Activated CD4-positive, alpha-beta T cell treated with anti-CD3 and anti-CD28 coated beads for 36 hours (primary cell): ENCODE measurements at places on chromosomes 4 and X. TPM values are rescaled to one million over a fixed set of nuclear protein-coding genes. Genes with fewer than 3 reads are reported as not detected.

GRCh38 chr4:36043901-36044300 lies 200.4 kb downstream of the ARAP2 start:
- H3K4me3 ChIP-seq, result no peak overlapping the region
- H3K27me3 ChIP-seq, result no peaks in the 10 kb centered on the region
- H3K27ac ChIP-seq, result no peak overlapping the region
- no peak for DNase-seq
- H3K4me1 ChIP-seq, result no peaks in the 10 kb centered on the region

DNA sequence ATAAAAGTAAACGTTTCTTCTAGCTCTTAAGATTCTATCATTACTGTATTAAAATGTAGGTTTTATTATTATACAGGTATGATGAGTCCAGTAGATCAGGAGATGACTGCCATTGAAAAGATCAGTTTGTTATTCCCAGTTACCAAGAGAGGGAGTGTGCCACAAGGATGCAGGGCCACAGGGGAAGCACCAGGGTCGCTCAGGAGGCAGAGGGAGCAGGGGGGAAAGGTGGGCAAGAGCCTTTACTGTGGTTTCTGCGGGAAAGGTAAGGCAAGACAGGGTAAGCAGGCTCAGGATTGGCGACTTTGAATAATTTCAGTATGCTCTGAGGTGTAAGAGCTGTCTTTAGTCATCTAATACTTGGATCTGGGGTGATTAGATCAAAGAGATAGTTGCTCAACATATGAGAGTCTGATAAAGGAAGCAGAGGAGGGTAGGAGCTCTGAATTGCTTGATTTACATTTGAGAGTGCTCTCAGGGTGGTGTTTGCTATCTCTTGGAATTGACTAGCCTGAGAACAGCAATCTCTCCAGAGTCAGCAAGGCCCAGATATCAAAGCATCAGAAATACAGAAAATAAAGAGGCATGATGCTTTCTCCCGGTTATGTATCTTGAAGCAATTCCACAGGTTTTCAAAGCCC lies 86.0 kb downstream of the NDST3 start:
- no peak overlapping the region for H3K27ac ChIP-seq
- H3K27me3 ChIP-seq, result no peaks in the 10 kb centered on the region
- no peaks in the 10 kb centered on the region for H3K36me3 ChIP-seq
- H3K4me1 ChIP-seq, result no peaks in the 10 kb centered on the region
- no peak for DNase-seq

GRCh38 chr4:177070533-177071058 lies 239.1 kb upstream of the NEIL3 start:
- H3K27me3 ChIP-seq, result no peaks in the 10 kb centered on the region
- H3K36me3 ChIP-seq, result no peaks in the 10 kb centered on the region
- no peak overlapping the region for H3K4me3 ChIP-seq
- no peaks in the 10 kb centered on the region for H3K4me1 ChIP-seq
- DNase-seq, result no peak
- no peak overlapping the region for H3K27ac ChIP-seq

Gene CXCL10
- 1.0 TPM for total RNA-seq

- DNase-seq, result no peak
- H3K4me1 ChIP-seq, result no peaks in the 10 kb centered on the region
- H3K27ac ChIP-seq, result no peak overlapping the region
- no peaks in the 10 kb centered on the region for H3K36me3 ChIP-seq
- no peaks in the 10 kb centered on the region for H3K27me3 ChIP-seq
- no peak overlapping the region for H3K4me3 ChIP-seq
These were observed 544.5 kb downstream of the PPP4R3C start for GRCh38 chrX:26918631-26919030.

DNA sequence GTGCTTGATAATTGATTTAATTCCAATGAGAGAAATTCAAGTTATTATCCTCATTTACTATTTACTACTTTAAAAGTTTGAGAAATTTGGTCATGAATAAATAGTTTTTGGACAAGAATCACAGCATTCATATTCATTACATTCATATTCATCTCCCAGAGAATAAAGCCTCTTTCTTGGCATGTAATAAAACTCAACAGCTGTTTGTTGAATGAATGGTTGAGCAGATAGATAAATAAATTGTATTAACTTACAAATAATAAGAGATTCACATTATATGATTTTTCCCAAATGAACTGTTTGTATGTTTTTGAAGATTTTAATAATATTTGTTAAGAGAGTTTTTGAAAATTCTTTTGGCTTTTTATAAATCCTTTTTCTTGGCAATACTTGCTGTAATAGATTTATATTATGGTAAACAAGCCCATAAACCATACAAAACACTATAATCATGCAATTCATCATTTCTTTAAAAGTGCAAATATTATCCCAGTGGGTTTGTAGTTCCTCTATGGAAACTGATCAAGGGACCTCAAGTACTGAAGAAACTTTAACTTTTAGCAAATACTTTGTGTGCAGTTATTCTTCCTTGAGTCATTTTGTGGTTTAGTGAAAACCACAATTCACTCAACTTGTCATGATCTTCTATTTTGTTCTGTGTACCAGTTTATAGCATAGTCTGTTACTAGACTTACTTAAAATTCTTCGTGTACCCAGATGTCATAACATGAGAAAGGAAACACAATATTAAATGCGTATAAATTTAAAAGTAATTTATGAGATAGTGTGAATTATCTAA lies 371.8 kb downstream of the ADGRL3 start:
- H3K27ac ChIP-seq, result no peak overlapping the region
- no peak for DNase-seq
- no peaks in the 10 kb centered on the region for H3K4me1 ChIP-seq
- no peaks in the 10 kb centered on the region for H3K36me3 ChIP-seq

- no peak overlapping the region for H3K27ac ChIP-seq
- peaks cover 13% of the 10 kb centered on the region for H3K36me3 ChIP-seq
- no peak overlapping the region for H3K4me3 ChIP-seq
These were observed 44.0 kb upstream of the TLR2 start for GRCh38 chr4:153639833-153640802.

Gene ADGRG4
- not detected for total RNA-seq

DNA sequence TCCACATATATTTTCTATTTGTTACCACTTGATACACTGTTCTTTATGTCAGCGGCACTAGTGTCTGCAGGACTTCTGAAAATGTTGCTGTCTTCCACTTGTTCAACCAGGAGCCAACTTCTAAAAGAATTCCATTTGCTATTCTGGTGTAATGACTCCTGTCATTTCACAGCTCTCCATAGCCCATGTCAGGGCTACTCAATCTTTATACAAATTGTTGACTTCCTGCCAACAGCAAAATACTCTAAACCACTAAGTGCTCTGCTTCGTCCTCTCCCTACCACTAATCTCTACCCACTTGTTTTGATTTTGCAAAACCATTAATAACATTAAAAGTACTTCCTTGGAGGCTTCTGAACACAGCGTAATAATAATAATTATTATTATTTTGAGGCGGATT lies 7.2 kb downstream of the CTSO start:
- no peak overlapping the region for H3K27ac ChIP-seq
- no peaks in the 10 kb centered on the region for H3K4me1 ChIP-seq
- no peaks in the 10 kb centered on the region for H3K36me3 ChIP-seq
- no peaks in the 10 kb centered on the region for H3K27me3 ChIP-seq
- DNase-seq, result no peak

Gene ADH7
- not detected for total RNA-seq

GRCh38 chr4:95998311-95998710 lies 158.4 kb downstream of the PDHA2 start:
- no peaks in the 10 kb centered on the region for H3K36me3 ChIP-seq
- no peak for DNase-seq
- no peaks in the 10 kb centered on the region for H3K4me1 ChIP-seq
- H3K4me3 ChIP-seq, result no peak overlapping the region
- H3K27ac ChIP-seq, result no peak overlapping the region

Gene SYTL4
- total RNA-seq, result not detected

DNA sequence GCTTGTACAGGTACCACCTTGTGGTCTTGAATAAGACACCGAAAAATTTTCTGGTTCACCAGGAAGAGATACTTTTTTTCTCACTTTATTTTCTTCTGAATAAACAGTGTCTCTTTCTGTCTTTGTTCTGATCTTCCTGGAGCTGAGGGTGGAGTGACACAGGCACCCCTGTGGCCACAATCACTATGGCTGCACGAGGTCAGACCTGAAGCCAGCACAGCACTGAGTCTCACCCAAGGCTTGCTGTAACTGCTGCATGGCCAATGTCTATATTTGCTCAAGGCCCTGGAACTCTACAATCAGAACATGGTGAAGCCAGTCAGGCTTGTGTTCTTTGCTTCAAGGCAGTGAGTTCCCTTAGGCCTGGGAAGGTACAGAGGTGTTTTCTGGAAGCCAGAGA lies 87.2 kb downstream of the GPR174 start:
- DNase-seq, result no peak
- peaks cover 20% of the 10 kb centered on the region for H3K36me3 ChIP-seq
- peak overlapping the region; percentile 81 for H3K27ac ChIP-seq
- H3K4me1 ChIP-seq, result peaks cover 45% of the 10 kb centered on the region
- H3K4me3 ChIP-seq, result no peak overlapping the region
- no peaks in the 10 kb centered on the region for H3K27me3 ChIP-seq

DNA sequence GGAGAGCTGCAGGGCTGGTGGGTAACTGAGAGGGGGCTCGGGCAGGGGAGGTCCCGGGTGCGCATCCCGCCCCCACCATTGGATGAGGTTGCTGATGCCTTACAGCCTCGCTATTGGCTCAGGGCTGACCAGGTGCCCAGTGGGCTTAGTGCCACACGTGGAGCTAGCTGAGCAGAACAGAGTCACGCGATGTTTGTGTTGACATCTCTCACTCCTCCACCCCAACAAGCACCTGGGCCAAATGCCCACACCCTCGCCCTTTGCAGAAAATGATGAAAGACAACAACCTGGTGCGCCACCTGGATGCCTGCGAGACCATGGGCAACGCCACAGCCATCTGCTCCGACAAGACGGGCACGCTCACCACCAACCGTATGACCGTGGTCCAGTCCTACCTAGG lies 31.8 kb downstream of the ATP2B3 start:
- H3K4me1 ChIP-seq, result no peaks in the 10 kb centered on the region
- no peak overlapping the region for H3K4me3 ChIP-seq
- H3K36me3 ChIP-seq, result no peaks in the 10 kb centered on the region
- H3K27me3 ChIP-seq, result no peaks in the 10 kb centered on the region

DNA sequence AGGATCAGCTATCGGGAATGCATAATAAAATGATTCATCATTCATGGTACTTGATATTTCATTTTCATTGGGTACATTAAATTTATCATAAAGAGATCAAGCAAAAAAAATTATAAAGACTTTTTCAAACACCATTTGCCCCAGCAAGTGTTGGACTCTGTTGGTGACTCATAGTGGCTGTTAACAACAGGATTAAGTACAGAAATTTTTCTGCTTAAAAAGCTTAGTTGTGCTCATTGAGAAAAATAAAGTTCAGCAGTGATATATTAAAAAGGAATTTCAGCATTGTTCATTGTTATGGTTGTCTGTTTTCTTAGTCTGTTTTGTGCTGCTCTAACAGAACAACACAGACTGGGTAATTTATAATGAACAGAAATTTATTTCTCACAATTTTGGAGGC lies 86.2 kb upstream of the PCDH10 start:
- H3K36me3 ChIP-seq, result no peaks in the 10 kb centered on the region
- H3K4me3 ChIP-seq, result no peak overlapping the region
- DNase-seq, result no peak

DNA sequence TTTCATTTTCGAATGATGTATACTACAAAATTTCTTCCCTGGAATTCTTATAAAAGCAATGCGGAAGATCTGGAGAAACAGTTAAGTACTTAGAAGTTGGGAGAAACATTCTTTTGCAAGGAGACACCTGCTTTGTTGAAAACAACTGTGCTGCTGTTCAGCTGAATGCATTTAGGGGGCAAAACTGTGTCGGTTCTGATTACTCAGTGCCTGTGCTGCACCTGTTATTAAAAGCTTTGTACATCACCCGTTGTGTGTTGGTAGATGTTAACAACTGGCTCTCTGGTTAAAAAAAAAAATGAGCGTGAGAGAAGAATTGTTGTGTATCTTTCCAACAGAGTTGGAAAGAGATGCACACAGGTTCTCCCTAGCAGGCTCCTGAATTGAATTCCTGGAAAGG lies 184.1 kb upstream of the HHIP start:
- no peak for DNase-seq
- H3K4me1 ChIP-seq, result no peaks in the 10 kb centered on the region
- H3K27me3 ChIP-seq, result peaks cover 7% of the 10 kb centered on the region
- H3K36me3 ChIP-seq, result no peaks in the 10 kb centered on the region
- no peak overlapping the region for H3K27ac ChIP-seq

DNA sequence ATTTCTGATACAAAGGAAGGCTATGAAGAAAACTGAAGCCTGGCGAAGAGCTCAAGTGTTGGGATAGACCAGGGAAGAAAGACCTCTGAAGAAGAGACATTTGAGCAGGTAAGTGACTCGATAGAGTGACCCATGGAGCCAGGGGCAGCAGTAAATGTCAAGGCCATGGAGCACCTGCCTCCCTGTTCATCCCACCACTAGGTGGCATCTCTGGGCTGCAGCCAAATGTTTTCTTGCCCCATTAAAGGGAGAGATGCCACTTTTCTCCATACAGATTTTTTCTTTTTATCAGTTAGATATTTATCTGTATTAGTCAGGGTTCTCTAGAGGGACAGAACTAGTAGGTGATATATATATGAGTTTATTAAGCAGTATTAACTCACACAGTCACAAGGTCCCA lies 4.9 kb upstream of the ZNF81 start:
- H3K4me1 ChIP-seq, result peaks cover 13% of the 10 kb centered on the region
- H3K4me3 ChIP-seq, result no peak overlapping the region
- DNase-seq, result peak; percentile 68
- no peaks in the 10 kb centered on the region for H3K36me3 ChIP-seq
- H3K27ac ChIP-seq, result no peak overlapping the region
- H3K27me3 ChIP-seq, result no peaks in the 10 kb centered on the region

Gene NOA1
- 31.5 TPM for total RNA-seq

GRCh38 chr4:84110040-84110439 lies 389.1 kb downstream of the NKX6-1 start:
- H3K27ac ChIP-seq, result no peak overlapping the region
- H3K36me3 ChIP-seq, result no peaks in the 10 kb centered on the region
- no peaks in the 10 kb centered on the region for H3K4me1 ChIP-seq
- no peak for DNase-seq
- no peak overlapping the region for H3K4me3 ChIP-seq
- H3K27me3 ChIP-seq, result no peaks in the 10 kb centered on the region

DNA sequence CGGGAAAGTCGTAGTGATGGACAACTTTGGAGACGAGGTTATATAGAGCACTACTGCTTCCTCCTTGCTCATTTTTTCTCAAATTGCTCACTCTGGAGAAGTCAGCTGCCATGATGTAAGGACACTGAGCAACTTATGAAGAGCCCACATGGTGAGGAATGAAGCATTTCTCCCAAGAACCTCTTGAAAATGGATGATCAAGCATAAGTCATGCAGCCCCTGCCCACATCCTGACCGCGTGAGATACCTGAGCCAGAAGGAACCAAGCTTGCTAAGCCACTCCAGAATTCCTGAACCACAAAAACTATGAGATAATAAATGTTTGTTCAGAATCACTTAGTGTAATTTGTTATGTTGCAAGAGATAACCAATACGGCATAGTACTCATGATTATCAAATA lies 42.8 kb downstream of the PDE5A start:
- no peaks in the 10 kb centered on the region for H3K36me3 ChIP-seq
- DNase-seq, result no peak

Gene PABPC1L2B
- total RNA-seq, result not detected

Gene ZNF157
- 0.79 TPM for total RNA-seq
